ENCODE measurements at places on chromosomes 2 and 18.

GRCh38 chr18:46281185-46282176 is 177.3 kb downstream of the HAUS1 start:
- DNase-seq = peak; percentile 38

GRCh38 chr2:236054621-236055305 is 113.4 kb downstream of the GBX2 start:
- DNase-seq = no peak

DNA sequence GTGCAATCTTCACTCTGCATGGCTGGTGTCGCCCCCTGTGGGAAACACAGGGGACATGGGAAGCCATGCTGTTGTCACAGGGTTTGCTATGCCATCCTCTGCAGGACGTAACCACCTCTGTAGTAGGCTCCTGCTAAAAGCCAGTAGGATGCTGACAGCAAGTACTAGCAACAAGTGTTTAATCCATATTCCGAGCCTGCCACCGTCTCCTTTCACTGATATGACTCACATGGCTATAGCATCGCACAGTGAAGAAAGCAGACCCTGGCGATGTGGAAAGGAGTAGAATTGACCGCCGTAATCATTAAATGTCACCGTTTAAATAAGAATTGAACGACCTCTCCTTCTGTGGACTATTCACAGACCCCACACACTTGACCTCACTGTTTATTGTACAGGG is 57.8 kb downstream of the CD8B2 start:
- no peak for DNase-seq

DNA sequence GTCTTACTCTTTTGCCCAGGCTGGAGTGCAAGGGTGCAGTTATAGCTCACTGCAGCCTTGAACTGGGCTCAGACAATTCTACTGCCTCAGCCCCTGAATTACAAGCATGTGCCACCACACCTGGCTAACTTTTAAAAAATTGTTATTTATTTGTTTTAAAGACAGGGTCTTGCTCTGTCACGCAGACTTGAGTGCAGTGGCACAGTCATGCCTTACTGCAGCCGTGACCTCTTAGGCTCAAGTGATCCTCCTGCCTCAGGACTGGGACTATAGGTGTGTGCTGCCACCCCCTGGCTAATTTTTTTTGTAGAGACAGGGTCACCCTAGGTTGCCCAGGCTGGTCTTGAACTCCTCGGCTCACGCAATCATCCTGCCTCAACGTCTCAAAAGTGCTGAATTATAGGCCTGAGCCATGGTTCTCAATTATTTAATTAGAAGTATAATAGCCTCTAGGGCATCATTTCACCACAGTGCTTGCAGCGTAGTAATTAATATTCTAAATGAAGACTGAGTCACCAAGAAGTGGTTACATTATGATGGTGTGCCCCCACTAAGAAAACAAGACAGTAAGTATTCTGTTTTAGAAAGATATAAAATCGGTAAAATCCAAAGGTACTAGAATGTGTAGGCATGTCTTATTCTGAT is 69.6 kb downstream of the EML4 start:
- DNase-seq = no peak

GRCh38 chr2:234491281-234491680 is 5.6 kb downstream of the ARL4C start:
- no peak for DNase-seq

DNA sequence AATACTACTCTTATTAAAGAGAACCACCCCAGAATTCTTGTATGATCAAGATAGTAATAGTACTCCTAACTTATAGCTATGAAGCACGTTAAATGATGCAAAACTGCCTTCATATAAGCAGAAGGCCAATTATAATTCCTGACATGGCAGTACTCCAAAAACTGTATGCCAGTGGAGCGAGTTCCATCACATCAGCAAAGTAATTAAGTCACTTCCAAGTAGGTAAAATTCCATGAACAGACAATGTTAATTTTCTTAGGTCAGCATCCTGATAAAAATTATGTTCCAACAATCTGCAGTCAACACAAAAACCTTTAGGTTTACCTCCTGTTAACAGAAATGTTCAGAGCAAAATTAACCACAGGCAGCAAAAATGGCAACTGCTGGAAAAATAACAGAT is 136.7 kb downstream of the CDH2 start:
- DNase-seq = no peak

DNA sequence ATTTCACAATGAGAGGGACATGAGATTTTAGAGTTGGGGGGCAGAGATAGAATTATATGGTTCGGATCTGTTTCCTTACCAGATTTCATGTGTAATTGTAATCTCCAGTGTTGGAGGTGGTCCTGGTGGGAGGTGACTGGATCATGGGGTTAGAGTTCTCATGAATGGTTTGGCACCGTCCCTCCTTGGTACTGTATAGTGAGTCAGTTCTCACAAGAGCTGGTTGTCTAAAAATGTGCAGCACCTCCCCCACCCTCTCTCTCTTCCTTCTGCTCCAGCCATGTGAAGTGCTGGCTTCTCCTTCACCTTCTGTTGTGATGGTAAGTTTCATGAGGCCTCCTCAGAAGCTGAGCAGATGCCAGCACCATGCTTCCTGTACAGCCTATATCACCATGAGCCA is 138.1 kb downstream of the SCG2 start:
- DNase-seq = no peak

- no peak for DNase-seq
Measured at GRCh38 chr2:168602379-168602778, 146.3 kb downstream of the CERS6 start.

DNA sequence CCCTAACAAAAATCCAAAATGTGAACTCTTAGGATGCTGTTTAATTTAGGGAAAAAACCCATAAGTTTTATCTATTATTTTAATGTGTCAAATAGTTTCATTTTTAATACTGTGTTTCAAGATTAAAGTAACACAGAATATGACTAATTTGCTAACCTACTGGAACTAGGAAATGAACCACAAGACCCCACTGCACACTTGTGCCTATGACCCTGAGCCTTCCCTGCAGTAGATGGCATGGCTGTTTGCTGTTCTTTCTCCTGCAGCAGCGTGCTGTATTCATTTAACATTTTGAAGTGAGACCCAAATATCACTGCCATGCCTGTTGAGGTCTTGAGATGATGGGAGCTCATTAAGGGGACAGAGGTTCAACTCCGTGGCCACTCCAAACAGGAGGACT is 565.2 kb upstream of the NRP2 start:
- DNase-seq = no peak

- no peak for DNase-seq
Measured at GRCh38 chr2:155687181-155687580, 645.3 kb downstream of the NR4A2 start.

DNA sequence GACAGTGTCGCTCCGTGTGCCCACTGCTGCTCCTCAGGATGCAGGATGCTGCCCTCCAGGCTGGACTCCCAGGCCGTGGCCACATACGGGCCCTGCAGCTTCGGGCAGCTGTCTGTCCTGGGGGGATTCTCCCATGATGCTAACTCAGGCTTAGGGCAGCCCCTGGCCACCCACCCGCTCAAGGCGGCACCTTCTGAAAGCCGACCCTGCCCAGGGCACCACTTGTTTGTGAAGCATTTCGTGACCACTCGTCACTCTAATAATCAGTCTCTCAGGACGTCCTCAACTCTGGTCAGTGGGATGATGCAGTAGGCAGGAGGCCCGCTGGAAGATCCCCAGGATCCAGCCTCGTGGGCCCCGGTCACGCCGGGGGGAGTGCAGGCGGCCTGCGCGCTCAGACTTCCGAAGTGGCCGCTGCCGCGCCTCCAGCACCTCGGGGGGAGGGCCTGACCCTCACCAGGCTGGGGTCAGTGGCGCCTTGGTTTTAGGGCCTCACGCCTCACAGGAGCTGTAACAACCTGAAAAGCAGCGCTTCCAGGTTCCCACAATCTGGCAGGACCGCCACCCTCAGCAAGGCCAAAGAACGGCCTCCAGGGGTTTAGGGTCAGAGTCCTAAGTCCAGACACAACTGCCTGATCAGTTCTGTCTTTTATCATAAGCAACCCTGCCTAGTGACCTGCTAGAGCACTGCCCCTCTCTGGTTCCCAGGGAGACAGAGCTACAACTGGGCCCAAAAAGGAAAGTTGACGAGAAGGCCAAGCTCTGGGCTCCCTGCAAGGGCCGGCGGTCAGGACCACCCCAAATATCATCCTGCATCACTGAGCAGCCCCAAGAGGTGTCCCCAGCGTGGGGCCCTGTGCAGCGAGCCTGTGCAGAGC is 53.0 kb downstream of the EIPR1 start:
- DNase-seq = no peak

- DNase-seq = no peak
Measured at GRCh38 chr2:105102963-105103421, 65.1 kb downstream of the MRPS9 start.

DNA sequence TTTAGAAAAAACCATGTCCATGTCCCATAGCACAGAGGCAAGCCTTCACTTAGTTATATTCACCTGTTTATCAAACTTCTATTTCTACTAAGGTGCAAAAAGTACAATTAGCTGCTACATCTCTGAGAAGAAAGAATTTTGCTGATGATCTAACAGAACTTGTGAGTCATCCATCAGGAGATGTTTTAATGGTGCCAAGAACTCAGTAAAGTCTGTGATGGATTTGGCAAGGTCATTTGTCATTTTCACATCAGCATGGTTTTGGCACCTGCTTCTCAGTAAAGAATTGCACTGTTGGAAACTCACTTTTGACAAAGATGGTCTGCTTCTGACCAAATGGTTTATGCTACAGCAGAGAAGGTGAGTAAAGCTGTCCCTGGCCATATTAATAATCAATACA is 195.7 kb upstream of the TMEFF2 start:
- no peak for DNase-seq

DNA sequence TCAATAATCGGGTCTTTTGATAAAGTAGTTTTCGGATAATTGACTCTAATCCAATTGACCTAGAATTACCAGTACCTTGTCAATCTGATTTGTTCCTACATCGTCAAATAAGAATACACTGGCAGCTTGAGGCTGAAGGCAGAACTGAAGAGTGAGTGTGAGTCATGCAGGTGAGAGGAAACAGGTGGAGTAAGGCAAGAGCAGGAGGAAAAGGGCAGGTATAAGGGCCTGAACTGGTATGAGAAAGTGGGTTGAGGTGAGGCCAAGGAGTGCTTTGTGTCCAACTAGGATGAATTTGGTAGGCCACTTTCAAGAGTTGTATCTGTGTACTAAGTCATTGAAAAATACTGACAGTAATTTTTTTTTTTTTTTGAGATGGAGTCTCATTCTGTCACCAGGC is 186.0 kb downstream of the ZNF385B start:
- no peak for DNase-seq

DNA sequence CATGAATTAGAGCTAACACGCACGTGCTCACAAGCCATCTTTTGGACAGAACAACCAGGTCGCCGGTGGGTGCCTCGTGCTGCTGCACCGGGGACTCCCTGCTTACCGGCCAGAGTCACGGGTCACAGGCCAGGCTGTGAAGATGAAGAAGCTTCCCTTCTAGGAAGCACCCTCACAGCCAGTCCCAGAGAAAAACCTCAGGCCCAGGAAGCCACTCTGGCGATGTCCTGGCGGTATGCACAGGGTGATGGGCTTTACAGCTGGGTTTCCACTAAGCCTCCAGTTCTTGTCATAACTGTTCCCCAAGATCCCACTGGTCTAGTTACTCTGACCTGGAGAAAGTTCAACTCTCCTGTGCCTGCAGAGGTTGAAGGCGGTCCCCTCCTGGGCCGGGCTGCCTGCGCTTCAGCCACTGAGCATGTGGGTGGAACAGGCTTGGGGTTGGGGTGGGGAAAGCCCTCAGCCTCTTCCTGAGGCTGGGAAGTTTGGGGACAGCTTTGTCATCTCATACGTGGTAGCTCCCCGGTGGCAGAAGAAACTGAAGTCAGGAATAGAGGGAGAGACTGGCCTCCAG is 15.2 kb upstream of the DIS3L2 start:
- no peak for DNase-seq

GRCh38 chr2:209642146-209642820 is 129.3 kb upstream of the UNC80 start:
- no peak for DNase-seq

DNA sequence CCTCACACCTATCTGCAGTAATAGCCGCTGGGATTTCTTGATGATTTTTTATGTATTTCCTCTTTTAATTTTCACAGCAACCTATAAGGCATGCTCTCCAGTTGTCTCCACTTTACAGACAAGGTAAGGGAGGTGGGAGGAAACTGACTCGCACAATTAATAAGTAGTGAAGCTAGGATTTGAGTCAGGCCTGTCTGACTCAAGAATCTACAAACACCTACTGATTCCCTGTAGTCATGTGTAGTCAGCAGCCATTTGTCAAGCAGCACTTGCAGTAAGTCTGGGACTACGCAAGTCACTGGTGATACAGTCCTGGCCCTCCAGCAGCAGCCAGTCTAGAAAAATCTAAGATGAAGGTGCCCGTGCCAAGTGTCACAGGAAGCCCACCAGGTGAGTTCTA is 193.6 kb upstream of the PKDCC start:
- no peak for DNase-seq

DNA sequence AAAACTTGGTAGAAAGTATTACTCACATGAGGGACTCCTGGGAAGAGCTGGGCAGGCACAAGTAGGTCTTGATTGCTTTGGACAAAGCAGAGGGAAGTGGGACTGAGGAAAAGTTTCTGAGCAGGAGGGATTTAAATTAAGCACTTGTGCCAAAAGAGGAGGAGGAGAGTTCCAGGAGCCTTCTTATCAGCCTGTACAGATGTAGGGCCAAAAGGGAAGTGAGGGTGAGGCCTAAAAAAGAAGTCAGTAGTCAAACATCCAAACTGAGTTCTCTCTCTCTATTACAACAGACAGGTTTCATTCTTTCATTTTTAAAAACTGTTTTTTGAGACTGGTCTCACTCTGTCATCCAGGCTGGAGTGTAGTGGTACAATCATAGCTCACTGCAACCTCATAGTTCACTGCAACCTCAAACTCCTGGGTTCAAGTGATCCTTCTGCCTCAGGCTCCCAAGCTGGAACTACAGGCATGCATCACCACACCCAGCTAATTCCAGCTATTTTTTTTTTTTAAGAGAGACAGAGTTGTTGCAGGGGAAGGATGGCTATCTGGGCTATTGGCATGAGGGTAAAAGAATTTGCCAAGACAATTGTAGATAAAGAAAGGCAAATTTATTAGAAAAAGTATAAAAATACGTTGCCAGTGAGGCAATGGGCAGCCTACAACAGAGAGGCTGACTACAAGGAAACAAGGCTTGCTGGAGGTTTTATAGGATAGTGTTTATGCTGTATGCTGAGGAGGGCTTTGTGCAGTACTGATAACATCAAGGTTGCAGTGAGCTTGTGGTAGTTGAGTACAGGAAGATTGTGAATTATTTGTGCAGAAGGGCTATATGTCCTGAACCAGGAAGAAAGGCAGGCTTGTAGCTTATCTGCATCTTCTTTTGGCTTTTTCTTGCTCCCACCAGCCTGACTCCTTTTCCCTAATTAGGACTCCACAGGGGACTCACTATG is 29.0 kb downstream of the CFAP210 start:
- DNase-seq = no peak

GRCh38 chr2:70978341-70979179 is at the start of gene ANKRD53:
Gene ANKRD53 (plus strand): TSS chr2:70978630. CDS start chr2:70978646, 16 bp downstream.
- DNase-seq = peak; percentile 48

- peak; percentile 5 for DNase-seq
Measured at GRCh38 chr2:41782306-41783158, 265.3 kb upstream of the PKDCC start.

- no peak for DNase-seq
Measured at GRCh38 chr2:160735696-160736095, 242.1 kb upstream of the RBMS1 start.

GRCh38 chr2:159168707-159169106 is 117.8 kb downstream of the WDSUB1 start:
- DNase-seq = no peak

Measured in GM12891 (cell line).